GM13977 (cell line): ENCODE measurements at places on chromosomes 3 and 15.

- no peak for DNase-seq
Observed at GRCh38 chr15:70098153-70098460, 390 bp upstream of the TLE3 start.

DNA sequence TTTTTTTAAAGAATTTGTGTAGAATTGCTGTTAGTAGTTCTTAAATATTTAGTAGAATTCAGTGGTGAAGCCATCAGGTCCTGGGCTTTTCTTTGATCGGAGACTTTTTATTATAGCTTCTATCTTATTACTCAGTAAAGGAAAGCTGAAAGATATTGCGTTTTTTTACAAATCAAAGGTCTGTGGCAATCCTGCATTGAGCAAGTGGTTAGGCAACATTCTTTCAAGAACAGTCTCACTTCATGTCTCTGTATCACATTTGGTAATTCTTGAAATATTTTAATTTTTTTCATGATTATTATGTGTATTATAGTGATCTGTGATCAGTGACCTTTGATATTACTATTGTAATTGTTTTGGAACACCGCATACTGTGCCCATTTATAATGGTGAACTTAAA is 140.8 kb downstream of the UNC13C start:
- no peak for DNase-seq

- no peak for DNase-seq
Observed at GRCh38 chr15:32838820-32839219, 121.0 kb downstream of the GREM1 start.

GRCh38 chr3:56620371-56620770 is 62.7 kb downstream of the TASOR start:
- DNase-seq, result no peak

DNA sequence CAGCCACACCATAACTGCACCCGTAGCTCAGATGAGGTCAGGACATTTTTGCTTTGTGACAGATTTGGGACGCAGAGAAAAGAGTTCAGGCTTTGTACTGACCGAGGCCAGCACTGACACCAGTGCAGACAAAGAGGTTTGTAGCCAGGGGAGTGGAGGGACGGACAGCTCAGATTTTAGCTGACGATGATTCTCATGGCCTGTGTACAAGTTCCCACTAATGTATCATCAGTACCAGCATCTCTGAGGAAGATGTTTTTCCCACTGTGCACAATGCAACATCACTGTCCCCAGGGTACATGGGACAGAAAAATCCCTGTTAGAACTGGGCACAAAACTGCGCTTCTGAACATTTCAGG is 112.7 kb downstream of the SLCO3A1 start:
- no peak for DNase-seq

DNA sequence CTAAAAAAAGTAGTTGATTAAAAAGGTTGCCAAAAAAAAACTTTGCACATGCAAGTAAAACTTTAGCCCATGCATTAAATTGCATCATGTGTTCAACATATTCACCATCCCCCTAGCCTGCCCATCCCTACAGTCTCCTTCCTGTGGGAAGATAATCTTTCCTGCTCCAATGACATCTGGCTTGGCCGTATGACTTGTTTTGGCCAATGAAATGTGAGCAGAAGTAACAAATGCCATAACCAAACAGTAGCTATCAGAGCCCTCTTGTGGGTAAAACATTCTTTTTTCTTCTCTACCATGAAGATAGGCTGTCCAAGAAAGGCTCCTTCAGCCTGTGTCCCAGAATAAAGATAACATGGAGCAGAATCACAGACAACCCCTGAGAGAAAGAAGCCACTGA is 15.3 kb downstream of the ERC2 start:
- DNase-seq, result no peak

- DNase-seq, result no peak
Observed at GRCh38 chr3:114553949-114554593, 260.2 kb downstream of the TIGIT start.
